ENCODE measurements at places on chromosomes 4 and X. TPM values are rescaled to one million over a fixed set of nuclear protein-coding genes. Genes with fewer than 3 reads are reported as not detected.

The STBD1 gene
- 2.6 TPM for total RNA-seq

DNA sequence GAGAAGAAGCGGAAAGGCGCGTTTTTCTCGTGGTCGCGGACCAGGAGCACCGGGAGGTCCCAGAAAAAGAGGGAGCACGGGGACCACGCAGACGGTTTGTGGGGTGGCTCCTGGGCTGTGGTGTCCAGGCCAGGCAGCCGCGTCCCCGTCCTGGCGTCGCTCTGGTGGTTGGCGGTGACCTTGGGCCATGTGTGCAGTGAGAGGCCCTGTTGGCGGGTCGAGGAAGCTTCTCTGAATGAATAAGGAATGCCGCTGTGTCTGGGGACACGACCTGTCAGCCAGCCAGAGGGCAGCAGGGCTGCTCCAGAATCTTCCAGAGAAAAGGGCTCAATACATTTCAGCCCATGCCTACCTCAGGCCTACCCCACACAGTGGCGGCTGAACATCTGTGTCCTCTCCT is 24.3 kb upstream of the HGFAC start:
- no peak for DNase-seq

DNA sequence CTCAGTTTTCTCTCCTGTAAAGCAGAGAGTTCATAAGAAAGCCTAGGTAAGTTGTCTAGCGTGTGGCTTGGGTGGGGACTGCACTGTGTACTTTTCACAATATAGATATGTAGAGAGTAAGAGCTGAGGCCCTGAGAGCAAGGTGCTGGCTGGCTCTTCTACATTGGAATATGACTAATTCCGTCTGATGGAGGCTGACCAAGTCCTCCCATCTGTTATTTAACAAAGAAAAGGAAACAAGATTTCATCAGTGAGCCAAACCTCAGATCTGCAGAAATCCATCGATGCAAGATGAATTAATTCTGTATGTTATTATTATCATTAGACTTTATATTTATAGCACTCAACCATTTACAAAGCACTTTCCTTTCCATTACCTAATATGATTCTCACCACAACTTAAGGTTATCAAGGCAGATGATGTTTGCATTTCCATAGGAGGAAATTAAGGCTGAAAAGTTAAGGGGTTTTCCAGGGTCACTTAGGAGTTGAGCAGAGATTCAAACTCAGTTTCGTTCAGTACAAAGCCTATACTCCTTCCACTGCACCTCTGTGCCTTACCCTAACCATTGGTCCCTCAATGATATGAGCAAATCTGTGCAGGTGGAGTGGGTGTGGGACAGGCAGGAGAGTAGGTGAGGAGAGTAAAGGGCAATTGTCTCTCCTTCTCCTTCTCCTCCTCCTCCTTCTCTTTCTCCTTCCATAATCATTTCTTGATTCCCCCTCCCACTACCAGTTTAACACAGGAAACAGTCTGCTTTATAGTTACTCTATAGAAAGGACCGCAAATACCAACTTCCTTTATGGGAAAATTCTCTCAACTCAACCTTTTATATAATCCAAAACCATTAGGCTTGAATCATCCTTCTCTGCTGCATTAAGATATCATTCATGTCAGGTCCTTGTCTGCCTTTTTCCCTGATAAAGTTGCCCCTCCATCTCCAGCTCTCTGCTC is 27.6 kb upstream of the SRD5A3 start:
- peak; percentile 26 for DNase-seq

GRCh38 chr4:122536001-122536400 is 79.5 kb upstream of the IL2 start:
- DNase-seq = no peak

- no peak for DNase-seq
These were observed 55.1 kb upstream of the ZCCHC13 start for GRCh38 chrX:74248889-74249288.

The UBE2A gene
- 26.2 TPM for total RNA-seq

- no peak for DNase-seq
These were observed 371.7 kb downstream of the SLITRK2 start for GRCh38 chrX:146189371-146189770.

The PCYT1B gene
- under 0.01 TPM for total RNA-seq

The ETDA gene
- not detected for total RNA-seq

- no peak for DNase-seq
These were observed 552.6 kb downstream of the PCDH19 start for GRCh38 chrX:99857455-99857854.

The DRD5 gene
- total RNA-seq = not detected

The TREX2 gene
- total RNA-seq = 0.73 TPM

GRCh38 chrX:7088968-7089615 is 58.4 kb upstream of the STS start:
- DNase-seq = no peak

DNA sequence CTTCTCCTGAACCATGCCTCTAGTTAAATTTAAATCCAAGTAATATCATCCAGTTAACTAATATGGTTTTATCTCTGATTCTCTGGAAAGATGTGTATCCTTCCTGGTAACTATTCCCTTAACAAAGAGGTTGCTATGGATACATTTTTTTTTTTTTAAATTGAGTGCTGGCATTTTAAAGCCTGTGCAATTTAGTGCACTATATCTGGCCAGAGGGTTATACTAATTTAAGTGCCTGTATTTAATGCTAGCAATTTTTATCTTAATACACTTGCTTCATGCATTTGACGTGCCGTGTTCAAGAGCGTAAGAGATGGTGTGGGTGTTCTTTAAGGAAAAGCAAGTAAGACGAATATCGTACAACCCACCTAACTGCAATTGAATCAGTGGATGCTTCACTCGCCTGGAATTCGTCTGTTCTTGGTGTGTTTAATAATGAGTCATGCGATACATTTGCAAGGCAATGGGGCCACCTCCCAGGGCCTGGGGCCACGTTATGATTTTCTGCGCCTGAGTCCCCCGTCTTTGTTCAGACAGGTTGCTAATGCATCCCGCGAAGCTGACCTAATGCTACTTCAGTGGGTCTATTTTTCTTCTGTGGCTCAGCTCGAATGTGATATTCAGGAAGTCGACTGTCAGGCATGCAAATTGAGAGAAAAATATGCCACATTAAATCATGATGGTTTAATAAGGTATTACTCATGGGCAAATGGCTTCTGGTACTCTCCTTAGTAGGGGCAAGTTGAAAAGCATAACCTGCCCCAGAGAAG is 14.2 kb upstream of the MID1 start:
- no peak for DNase-seq

Measured in pulmonary artery endothelial cell (primary cell).